Brain (organoid and tissue), 16 donors: ENCODE measurements at places on chromosomes 1 and 21.
A peak's percentile ranks its signal among the peaks of the same experiment; 100 is the strongest.

- no peak for DNase-seq
These were observed 16.1 kb downstream of the BTG2 start for GRCh38 chr1:203321273-203322052.

DNA sequence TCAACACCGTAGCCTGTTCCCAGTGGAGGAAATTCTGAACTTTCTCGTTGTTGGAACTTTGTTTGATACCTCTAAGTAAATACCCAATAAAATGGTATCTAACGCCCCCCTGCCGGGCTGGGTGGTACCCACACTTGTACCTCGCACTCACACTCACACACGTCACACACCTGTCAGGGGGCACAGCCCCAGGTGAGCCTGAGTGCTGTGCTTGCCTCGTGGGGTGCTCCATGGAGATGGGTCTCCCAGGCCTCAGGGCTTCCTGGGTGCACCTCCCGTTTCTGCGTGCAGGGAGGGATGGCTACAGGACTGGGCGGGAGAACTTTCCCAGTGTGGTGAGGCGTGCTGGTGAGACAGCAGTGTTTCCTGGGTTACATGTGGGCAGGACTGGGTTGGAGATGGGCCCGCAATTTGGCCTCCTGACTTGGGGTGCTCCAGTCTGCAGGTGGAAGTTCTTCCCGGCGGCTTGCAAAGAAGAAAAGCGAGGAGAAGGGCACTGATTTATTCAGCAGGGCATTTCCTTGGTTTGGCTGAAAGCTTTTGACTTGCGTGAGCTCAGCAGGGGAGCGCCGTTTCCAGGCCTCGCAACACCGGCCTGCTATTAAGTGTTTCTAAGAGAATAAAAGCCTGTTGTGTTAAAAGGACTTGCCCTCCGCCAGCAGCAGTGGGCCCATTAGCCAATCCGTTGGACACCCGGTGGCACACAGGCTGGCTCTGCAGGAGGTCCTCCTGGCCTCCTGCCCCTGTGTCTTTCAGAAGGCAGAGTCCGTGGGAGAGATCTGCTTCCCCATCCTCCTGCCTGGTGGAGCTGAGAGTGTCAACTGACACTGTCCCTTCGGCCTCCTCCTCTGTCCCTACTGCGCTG lies 79.7 kb downstream of the KIF26B start:
- peak; percentile 89 for DNase-seq

GRCh38 chr1:221555689-221556433 lies 186.0 kb downstream of the DUSP10 start:
- no peak for DNase-seq

DNA sequence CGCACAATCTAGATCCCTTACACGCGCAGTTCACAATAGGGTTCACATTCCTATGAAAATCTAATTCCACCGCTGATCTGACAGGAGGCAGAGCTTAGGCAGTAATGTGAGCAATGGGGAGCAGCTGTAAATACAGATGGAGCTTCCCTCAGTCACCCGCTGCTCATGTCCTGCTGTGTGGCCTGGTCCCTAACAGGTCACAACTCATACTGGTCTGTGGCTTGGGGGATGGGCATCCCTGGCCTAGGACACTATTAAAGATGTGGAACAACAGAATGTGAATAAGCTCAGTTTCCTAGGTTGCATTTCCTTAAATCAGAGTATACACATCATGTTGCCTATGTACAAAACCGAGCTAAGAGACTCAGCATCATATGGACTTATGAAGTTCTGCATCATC lies 16.2 kb downstream of the IFI44 start:
- DNase-seq, result no peak

DNA sequence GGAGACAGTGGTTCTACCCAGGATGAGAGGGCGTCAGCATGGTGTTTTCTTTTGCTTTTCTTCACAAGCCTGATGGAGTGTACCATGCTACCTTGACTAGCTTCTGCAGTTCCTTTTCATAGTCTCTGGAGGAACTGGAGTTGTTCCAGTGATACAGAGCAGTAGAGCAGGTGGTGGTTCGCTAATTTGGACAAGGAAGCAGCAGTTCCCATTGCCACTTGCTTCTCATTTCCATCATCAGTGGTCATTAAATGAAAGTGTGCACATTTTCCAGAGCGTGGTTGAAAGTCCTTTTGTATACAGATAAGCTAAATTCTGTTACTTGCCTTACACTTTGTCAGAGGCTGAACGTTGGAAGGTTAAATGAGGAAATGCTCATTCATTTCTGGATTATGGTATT lies 182.3 kb downstream of the C1orf21 start:
- no peak for DNase-seq

DNA sequence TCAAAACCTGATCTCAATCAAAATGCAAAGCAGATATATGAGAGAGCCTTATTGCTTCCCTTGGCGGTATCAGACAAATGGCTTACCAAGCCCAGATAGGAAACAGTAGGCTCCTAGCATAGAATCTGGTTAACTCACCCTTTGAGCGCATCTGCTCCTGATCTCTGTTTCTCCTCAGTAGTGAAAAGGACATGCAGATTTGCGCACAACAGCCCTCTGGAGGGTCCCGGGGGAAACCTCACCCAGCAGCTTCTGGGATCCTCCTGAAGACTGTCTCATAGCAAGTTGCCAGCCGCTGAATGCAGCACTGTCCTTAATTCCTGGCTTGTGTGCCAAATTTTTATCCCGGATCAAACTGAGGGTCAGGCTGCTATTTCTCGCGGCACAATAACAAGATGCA lies 192.2 kb downstream of the FASLG start:
- no peak for DNase-seq

DNA sequence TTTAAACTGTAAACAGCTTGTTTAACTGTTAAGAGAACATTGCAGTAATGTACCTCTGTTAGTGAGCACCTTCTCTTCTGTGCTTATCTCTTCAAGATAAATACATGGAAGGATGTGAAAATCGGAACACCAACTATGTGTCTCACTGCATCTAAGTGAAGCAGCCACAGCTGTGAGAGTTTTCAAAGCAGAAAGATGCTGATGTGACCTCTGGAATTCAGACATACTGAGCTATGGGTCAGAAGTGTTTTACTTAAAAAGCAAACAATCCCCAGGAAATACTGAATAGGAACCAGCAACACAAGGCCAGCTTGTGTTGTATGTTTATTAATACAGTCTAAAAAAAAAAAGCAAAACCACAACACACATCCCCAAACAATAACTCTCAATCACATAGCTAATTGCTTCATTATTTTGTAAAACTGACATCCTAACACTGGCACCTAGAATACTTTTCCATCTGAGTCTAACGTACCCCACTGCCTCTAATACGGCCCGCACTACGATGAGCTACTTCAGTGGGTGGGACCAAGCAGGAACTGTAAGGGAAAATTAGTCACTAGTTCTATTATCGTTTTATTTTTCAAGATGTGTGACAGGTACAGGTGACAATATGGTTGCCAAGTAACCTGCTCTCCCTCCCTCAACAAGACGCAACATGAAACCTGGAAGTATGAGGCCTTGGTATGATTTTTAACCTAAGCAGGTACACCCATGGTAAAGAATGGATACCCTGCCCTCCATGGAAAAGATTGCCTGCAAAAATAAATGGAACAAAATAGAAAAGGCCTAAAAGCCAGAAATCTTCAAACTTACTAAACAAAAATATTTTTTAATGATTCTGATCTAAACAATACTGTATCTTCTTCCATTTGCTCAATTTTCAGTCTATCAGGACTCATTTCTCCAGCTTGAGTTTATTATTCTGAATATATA lies 13.9 kb downstream of the ERRFI1 start:
- DNase-seq, result no peak
